ENCODE measurements at places on chromosomes 3 and 15.

- DNase-seq, result no peak
Observed at GRCh38 chr3:14093831-14094230, 30.8 kb downstream of the CHCHD4 start.

DNA sequence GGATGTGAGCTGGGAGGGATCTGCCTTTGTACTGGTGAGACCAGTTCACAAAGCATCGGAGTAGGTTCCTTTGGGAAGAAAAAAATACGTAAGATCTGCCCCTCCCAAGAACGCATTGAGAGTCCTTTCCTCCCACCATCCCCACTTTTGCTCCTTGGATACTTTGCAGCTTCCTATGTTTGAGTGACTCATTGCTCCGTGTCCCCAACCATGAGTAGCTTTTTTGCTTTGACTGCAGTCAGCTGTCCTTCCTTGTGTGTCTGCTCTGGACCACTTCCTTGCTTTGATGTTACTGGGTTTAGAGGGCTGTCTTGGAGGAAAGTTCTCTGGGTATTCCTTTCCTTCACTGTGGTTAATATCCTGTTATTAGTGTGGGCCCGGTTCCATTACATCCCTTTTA, 43.2 kb upstream of the PTPN23 start:
- DNase-seq, result no peak

DNA sequence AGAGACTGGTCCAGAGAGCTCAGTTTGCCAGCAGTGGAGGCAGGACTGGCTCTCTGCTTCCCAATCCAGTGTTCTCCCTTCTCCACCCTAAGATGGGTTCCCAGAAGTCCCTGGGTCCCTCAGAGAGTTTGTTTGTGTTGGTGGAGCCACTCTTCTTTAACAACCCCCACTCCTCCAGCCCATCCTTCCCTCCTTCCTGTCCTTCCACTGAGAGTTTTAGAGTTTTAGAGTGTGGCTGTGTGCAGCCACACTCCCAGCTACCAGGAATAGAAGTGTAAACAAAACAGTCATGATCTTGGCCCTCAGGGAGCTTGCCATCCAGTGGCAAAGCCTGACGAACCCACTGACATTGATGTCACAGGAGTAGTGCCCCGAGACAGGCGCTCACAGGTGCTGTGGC, 12.5 kb upstream of the FBLN2 start:
- DNase-seq, result no peak

DNA sequence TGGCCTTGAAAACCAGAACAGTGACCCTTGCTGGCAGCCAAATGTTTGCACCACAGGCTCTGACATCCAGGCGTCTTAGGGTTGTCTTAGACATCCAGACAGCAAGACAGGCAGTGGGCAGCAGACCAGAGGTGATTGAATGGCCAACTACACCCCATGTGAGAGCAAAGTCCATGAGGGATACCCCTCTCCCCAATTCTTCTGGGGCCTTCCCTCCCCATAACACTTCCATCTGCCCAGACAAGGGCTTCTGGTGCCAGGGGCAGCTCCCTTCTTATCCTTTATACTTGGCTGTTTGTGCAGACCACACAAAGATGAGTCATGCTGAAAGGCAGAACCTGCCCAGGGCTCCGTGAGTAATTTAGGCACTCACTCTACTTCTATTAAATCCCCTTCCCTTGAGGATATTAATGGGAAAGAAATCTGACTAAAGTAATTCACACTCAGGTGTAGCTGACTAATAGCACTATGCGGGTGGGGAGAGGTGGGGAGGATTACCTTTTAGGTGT, 257.9 kb downstream of the UACA start:
- DNase-seq, result no peak

- no peak for DNase-seq
Observed at GRCh38 chr3:161957467-161957866, 460.9 kb downstream of the OTOL1 start.

DNA sequence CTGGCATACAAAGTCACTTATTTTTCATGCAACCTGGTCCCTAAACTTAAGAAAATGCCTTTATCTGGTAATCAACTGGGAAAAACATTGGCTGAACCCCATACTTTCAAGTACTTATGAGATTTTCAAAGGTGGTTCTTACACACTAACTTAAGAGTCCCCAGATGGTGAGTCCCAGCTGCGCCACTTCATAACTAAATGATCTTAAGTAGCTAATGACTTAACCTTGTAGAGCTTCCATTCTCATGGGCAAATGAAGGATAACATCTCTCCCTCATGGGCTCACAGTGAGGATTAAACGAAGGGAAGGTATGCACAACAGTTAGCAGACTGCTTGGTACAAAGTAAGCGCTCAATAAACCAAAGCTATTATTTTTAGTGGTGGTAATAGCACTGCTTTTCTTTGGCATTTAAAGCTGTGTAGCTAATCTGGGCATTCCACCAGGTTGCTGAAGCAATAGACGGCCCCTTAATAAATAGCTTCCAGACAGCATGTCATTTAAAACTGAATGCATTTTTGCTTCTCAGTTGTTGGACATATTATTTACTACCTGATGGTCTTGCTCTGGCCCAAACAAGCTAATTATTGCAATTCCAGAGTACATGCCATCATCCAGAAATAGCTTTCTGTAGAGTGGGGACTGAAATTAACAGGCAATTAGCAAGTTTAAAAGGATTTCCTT, 55.4 kb downstream of the LIPC start:
- DNase-seq, result no peak

All from stimulated activated CD8-positive, alpha-beta memory T cell treated with anti-CD3 and anti-CD28 coated beads, Interleukin-4, amount 100 ng/mL, for 4 hours (primary cell).